ENCODE measurements at places on chromosomes 2 and 18. TPM values are rescaled to one million over a fixed set of nuclear protein-coding genes. Genes with fewer than 3 reads are reported as not detected.

DNA sequence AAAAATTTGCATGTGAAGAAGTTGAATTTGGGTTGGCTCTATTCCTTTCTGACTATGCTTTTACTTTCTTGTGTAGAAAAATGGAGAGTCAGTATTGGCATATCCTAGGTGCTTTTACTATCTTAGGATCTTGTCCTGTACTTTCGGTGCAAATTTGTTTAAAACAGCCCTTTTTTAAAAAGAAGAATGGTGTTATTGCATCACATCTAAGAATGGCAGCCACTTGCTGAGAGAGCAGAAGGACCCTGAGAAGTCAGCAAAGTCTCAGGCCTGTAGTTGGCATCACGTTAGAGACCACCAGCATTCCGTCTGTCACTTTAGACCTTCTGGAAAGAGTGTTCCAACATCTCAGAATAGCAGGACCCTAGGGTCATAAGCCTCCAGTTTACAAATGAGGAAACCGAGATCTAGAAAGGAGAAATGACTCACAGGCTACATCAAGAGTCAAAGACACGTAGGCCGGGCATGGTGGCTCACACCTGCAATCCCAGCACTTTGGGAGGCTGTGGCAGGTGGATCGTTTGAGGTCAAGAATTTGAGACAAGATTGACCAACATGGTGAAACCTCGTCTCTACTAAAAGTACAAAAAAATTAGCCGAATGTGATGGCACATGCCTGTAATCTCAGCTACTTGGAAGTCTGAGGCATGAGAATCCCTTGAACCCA, 42.5 kb downstream of the SPATS2L start:
- no peak overlapping the region for H3K4me3 ChIP-seq
- H3K36me3 ChIP-seq = peaks cover 4% of the 10 kb centered on the region
- no peaks in the 10 kb centered on the region for H3K27me3 ChIP-seq
- peak overlapping the region; percentile 33 for H3K27ac ChIP-seq

DNA sequence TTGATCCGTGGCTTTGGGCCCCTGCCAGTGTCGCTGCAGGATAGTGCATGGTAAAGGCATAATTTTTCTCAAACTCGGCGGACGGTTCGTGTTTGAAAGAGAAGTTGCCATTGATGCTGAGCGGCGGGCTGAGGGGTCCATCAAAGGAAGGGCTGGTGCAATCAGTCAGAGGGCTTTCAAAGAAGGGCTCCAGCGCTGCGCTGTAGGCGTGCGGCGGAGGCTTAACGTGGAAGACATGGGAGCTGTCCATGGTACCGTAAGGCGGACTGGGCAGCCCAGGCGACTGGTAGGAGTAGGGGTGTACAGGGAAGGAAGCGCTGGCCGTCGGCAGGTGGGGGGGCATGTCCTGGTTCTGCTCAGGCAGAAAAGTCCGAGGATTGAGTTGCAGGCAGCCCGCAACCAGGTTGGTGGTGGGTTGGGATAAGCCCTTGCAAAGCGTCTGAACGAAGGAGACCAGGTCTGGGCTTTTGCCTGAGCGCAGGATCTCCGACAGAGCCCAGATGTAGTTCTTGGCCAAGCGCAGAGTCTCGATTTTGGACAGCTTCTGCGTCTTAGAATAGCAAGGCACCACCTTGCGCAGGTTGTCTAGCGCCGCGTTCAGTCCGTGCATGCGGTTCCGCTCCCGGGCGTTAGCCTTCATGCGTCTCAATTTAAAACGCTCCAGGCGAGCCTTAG, 2.3 kb downstream of the NEUROD1 start:
- peaks cover 31% of the 10 kb centered on the region for H3K4me1 ChIP-seq
- H3K27ac ChIP-seq = peak overlapping the region; percentile 49
- DNase-seq = peak; percentile 94
- peaks cover 7% of the 10 kb centered on the region for H3K36me3 ChIP-seq
- H3K4me3 ChIP-seq = no peak overlapping the region

DNA sequence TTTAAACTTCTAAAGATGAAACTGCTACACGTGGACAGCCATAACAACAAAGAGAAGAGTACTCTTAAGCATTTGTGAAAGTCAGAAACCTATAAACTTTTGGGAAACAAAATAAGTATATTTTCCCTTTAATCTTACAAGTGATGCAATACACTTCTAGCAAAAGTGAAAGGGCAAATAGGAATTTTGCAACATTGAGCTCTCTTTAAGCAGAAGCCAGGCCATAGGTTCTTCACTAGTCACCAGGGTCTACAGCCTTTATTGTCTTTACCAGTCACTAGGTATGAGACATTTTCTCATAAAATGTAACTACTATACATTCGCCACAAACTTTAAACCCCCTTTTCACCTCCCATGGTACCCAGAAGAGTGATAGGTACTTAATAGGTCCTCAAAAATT, 37.5 kb downstream of the SCN1A start:
- H3K27ac ChIP-seq = no peak overlapping the region
- no peak for DNase-seq
- no peaks in the 10 kb centered on the region for H3K27me3 ChIP-seq
- peaks cover 17% of the 10 kb centered on the region for H3K4me1 ChIP-seq
- H3K4me3 ChIP-seq = no peak overlapping the region

Gene SULT1C4
- total RNA-seq = 0.60 TPM

DNA sequence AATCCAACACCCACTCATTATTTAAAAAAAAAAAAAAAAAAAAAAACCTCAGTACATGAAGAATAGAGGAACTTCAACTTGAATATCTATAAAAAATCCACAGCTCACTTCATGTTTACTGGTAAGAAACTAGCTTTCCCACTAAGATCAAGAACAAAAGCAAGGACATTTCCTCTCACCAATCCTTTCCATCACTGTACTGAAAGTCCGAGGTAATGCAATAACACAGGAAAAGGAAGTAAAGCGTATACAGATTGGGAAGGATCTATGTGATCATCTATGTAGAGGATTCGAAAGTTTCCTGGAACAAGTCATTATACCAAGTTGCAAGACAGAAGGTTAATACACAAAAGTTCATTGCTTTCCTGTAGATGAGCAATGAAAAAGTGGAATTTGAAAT, 63.2 kb downstream of the ROCK2 start:
- H3K36me3 ChIP-seq = peaks cover 37% of the 10 kb centered on the region
- no peaks in the 10 kb centered on the region for H3K4me1 ChIP-seq
- H3K27me3 ChIP-seq = no peaks in the 10 kb centered on the region
- no peak overlapping the region for H3K4me3 ChIP-seq
- H3K27ac ChIP-seq = no peak overlapping the region
- DNase-seq = no peak

DNA sequence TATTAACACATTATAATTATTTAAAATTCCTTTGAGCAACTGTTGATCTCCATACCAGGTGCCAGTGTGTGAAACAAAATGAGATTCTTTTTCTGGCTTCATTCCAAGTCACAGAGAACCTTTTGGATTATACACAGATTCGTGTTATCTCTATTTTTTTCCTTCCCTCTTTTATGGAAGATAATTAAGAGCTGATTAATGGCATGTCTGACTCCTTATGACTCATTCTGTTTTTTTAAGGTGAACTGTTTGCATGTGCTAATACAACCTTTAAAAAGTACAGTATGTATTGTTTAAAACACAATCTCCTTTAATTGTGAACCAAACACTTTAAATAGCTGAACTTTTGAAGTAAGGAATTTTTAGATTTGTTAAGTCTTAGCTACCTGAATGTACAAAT, 39.3 kb downstream of the PELI1 start:
- H3K27me3 ChIP-seq = no peaks in the 10 kb centered on the region
- no peak for DNase-seq
- H3K4me3 ChIP-seq = no peak overlapping the region
- H3K36me3 ChIP-seq = peaks cover 2% of the 10 kb centered on the region

Gene DSC2
- 0.58 TPM for total RNA-seq

- DNase-seq = no peak
- no peak overlapping the region for H3K4me3 ChIP-seq
- no peaks in the 10 kb centered on the region for H3K36me3 ChIP-seq
These were observed 165.6 kb downstream of the INHBB start for GRCh38 chr2:120511536-120511935.

GRCh38 chr2:202613479-202613878, 21.3 kb upstream of the FAM117B start:
- no peak overlapping the region for H3K27ac ChIP-seq
- no peaks in the 10 kb centered on the region for H3K27me3 ChIP-seq
- no peaks in the 10 kb centered on the region for H3K36me3 ChIP-seq
- no peak overlapping the region for H3K4me3 ChIP-seq
- no peak for DNase-seq

Gene ST6GAL2
- 319 TPM for total RNA-seq

GRCh38 chr18:38940863-38941531, 1375.4 kb upstream of the CELF4 start:
- no peak overlapping the region for H3K27ac ChIP-seq
- DNase-seq = no peak
- H3K36me3 ChIP-seq = no peaks in the 10 kb centered on the region
- no peaks in the 10 kb centered on the region for H3K4me1 ChIP-seq
- H3K27me3 ChIP-seq = no peaks in the 10 kb centered on the region

DNA sequence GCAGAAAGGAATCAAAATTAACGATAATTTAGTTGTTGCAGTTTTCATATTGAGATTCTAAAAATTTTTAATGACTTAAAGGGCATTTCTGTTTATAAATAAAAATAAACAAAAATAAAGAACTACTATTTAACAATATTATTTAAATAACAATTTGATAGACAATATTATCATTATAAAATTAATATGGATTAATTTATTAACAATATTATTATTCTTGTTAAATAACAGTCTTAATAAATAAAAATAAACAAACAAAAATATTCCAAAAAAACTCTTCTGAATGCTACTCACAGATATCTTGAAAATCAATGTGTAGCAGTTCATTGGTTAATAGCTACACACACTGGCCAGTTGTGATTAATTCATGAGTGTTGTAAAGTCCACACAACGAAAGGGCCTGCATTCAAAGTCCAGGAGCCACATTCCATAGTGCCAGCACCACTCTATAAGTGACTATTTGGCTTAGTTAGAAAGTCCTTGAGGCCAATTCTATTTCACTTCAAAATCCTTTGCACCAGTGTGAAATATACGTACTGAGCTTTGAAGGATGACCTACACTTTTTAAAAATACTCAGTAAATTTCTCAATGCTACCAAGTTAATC, 117.1 kb downstream of the ZNF521 start:
- H3K4me3 ChIP-seq = no peak overlapping the region
- H3K27me3 ChIP-seq = no peaks in the 10 kb centered on the region
- DNase-seq = no peak
- peaks cover 53% of the 10 kb centered on the region for H3K4me1 ChIP-seq
- H3K27ac ChIP-seq = peak overlapping the region; percentile 95
- no peaks in the 10 kb centered on the region for H3K36me3 ChIP-seq

Gene TACR1
- not detected for total RNA-seq

Gene HAAO
- 8.2 TPM for total RNA-seq

DNA sequence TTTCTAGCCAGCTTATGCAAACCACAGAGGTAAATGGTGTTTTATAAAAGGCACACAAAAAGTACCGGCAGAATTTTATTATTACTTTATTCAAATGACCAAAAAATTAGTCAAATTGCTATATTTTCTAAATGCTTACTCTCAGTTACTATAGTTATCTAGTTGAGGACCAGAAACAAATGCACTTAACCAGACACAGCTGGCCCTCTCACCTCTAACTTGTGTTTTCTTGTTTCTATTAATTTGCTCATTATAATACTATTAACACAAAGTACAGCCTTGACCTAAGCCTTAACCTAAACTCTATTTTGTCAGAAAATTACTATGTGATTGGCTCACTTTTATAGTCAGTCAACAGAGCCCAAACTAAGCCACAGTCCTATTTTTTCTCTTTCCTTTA, 26.2 kb downstream of the OLA1 start:
- H3K36me3 ChIP-seq = peaks cover 11% of the 10 kb centered on the region
- H3K27me3 ChIP-seq = no peaks in the 10 kb centered on the region
- no peak overlapping the region for H3K27ac ChIP-seq
- no peak for DNase-seq

Gene POTEJ
- not detected for total RNA-seq

GRCh38 chr2:10042301-10043161, 819 bp upstream of the KLF11 start:
- H3K27me3 ChIP-seq = no peaks in the 10 kb centered on the region
- DNase-seq = no peak
- H3K4me3 ChIP-seq = peak overlapping the region; percentile 83
- H3K4me1 ChIP-seq = peaks cover 31% of the 10 kb centered on the region

Gene CD28
- 0.05 TPM for total RNA-seq

GRCh38 chr2:29644949-29645348, 276.4 kb downstream of the ALK start:
- no peak for DNase-seq
- no peak overlapping the region for H3K27ac ChIP-seq
- peaks cover 3% of the 10 kb centered on the region for H3K27me3 ChIP-seq
- peaks cover 7% of the 10 kb centered on the region for H3K36me3 ChIP-seq
- H3K4me3 ChIP-seq = no peak overlapping the region

- H3K4me3 ChIP-seq = no peak overlapping the region
- no peaks in the 10 kb centered on the region for H3K27me3 ChIP-seq
- H3K36me3 ChIP-seq = peaks cover 2% of the 10 kb centered on the region
- no peak overlapping the region for H3K27ac ChIP-seq
- H3K4me1 ChIP-seq = no peaks in the 10 kb centered on the region
These were observed 143.8 kb upstream of the ARL4C start for GRCh38 chr2:234640657-234641056.

- H3K27ac ChIP-seq = no peak overlapping the region
- no peak overlapping the region for H3K4me3 ChIP-seq
- H3K4me1 ChIP-seq = peaks cover 3% of the 10 kb centered on the region
- no peaks in the 10 kb centered on the region for H3K36me3 ChIP-seq
- DNase-seq = no peak
These were observed 43.8 kb downstream of the TMEM17 start for GRCh38 chr2:62462211-62462610.

DNA sequence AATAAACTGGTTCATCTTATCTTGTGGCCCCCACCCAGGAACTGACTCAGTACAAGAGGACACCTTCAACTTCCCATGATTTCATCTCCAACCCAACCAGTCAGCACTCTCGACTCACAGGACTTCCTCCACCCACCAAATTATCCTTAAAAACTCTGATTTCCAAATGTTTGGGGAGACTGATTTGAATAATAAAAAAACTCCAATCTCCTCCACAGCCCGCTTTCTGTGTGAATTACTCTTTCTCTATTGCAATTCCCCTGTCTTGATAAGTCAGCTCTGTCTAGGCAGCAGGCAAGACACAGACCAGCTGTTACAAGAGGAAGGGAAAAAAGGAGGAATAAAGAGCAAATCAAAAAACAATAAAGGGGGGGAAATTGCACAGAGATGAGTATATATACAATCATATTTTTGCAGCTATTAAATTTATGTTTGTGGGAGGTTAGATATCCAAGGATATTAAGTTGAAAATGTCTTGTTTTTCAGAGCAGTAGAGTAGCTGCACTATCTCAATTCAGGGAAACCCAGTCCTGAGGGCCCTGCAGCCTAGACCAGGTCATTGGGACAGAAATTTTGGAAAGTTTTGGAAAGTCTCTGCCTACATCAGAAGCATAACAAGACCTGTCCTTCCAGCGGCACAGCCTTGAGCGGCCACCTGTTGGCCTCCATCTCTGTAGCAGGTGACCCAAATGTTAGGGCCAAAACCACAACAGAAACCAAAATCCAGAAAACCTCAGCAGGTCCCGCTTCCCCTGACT, 32.8 kb upstream of the SIGLEC15 start:
- peaks cover 2% of the 10 kb centered on the region for H3K36me3 ChIP-seq
- no peaks in the 10 kb centered on the region for H3K27me3 ChIP-seq
- peaks cover 25% of the 10 kb centered on the region for H3K4me1 ChIP-seq
- DNase-seq = no peak
- H3K4me3 ChIP-seq = no peak overlapping the region
